ENCODE measurements at places on chromosomes 7 and 10. TPM values are rescaled to one million over a fixed set of nuclear protein-coding genes. Genes with fewer than 3 reads are reported as not detected.
A peak's percentile ranks its signal among the peaks of the same experiment; 100 is the strongest.

The GIMAP5 gene
- 24.0 TPM for polyA plus RNA-seq

The MORN4 gene
- polyA plus RNA-seq, result 14.7 TPM

DNA sequence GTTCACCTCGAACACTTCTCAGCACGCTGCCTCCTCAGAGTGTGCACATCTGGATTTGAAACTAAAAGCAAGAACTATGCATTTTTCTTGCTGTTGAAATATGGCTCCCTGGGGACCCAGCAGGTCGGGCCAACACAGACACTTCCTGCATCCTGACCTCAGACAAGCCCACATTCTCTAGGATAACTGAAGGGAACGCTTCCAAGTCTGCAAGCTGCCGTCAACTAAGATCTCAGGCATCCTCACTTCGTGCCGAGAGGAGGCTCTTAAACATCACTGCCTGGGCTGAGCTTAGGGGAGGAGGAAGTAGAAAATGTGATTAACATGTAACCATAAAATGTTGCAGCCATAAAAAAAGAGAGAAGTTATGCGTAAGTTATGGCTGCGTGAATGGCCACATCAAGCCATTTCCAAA, 65.5 kb downstream of the PYROXD2 start:
- DNase-seq, result no peak

GRCh38 chr7:29457141-29457561, 106.5 kb upstream of the PRR15 start:
- DNase-seq, result no peak

DNA sequence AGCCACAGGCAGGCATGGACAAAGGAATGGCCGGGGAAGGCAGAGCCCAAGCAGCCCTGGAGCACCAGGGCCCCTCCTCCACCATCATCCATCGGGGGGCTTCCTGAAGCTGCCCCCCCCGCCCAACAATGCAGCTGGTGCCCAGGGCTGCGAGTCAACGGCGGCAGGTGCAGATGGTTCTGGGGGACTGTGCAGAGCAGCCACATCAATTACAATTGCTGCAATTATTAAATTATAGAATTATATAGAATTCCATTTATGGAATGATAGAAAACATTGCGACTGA, 28.3 kb downstream of the EBF3 start:
- DNase-seq, result no peak

DNA sequence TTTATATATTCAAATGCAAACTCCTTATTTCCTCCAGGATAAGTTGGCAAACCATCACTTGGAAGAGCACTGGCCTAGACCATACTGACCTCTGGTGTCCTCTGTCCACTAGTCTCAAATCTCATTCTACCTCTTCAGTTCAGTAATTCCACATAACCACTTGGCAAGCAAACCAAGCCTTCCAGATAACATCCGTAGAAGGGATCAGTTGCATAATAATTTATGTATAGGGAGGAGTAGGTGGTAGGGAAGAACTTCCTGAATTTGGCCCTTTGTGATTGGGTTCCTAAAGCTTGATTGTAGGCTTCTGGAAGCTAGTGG, 55.0 kb downstream of the WAC start:
- peak; percentile 24 for DNase-seq

Data from right lung (tissue), 10 donors.